ENCODE measurements at places on chromosomes 2 and 18.

- DNase-seq: no peak
Observed at GRCh38 chr2:146451972-146452371, 1392.9 kb upstream of the ACVR2A start.

DNA sequence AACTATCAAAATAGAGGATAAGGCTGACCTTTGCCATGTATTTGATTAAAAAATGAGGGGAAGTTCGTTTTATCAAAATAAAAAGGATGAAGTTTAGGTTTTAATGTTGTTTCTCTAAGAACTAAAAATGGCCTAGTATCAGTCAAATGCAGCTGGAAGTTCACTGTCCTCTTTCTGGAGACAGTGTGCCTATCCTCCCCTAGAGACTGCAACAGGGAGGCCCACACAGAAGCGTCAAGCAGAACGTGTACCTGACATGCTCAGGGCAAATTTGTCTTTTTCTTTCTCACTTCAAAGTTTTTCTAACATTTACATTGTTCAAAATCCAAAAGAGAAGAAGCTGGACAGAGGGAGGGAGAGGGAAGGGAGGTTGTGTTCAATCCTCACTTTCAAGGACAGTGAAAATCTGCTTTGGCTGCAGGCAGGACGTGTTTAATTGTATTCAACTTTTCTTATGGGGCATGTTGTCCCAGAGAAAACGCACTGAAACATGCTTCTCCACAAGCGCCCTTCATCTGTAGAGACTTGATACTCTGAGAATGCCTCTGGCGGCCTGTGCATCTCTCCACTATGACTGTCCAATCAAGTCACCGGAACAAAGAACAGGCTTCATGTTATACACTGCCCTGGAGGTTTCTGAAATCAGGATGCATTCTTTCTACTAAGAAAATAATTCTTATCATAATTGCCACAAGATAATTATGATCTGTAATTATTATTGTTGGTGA is 65.1 kb downstream of the FAM210A start:
- no peak for DNase-seq

GRCh38 chr18:2651981-2652380 is 3.5 kb upstream of the SMCHD1 start:
- peak; percentile 53 for DNase-seq

DNA sequence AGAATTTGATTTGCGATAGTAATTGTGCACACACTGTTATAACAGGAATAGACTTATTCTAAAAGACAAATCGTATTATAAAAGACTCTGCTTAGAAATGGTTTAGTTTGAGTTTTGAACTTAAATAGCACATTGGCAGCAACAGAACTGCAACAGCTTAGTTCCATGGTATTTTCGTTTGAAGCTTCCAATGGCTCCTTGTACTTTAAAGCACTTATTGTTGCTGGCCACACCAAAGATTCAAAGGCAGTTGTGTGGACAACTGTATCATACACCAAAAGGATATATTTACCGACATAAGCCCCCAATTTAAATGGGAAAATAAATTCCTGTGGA is 627 bp downstream of the WIPF1 start:
- no peak for DNase-seq

DNA sequence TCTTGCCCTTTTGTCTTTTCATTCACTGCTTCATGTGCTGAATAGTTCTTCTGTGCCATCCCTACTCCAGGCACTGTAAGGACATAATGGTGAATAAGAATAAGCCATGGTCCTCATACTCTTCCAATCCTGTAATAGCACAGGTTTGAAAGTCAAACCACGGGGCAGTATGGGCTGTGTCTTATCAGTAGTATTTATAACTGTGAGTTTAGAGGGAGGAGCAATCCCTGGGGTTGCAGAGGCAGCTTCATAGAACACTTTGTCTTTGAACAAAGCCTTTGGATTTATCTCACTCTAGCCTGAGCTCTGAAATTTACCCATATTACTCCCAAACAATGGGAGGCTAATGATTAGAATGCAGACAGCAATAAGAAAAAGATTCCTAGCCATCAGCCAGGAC is 30.2 kb upstream of the ALK start:
- no peak for DNase-seq
